ENCODE measurements at places on chromosomes 16 and 17.

- no peak for DNase-seq
Observed at GRCh38 chr16:89344846-89345611, 127.5 kb downstream of the ZNF778 start.

- no peak for DNase-seq
Observed at GRCh38 chr17:603406-604114, 111.1 kb downstream of the VPS53 start.

GRCh38 chr16:69495821-69496220, 69.9 kb upstream of the NFAT5 start:
- no peak for DNase-seq

GRCh38 chr17:10429421-10430045, 7.8 kb upstream of the MYH8 start:
- no peak for DNase-seq

DNA sequence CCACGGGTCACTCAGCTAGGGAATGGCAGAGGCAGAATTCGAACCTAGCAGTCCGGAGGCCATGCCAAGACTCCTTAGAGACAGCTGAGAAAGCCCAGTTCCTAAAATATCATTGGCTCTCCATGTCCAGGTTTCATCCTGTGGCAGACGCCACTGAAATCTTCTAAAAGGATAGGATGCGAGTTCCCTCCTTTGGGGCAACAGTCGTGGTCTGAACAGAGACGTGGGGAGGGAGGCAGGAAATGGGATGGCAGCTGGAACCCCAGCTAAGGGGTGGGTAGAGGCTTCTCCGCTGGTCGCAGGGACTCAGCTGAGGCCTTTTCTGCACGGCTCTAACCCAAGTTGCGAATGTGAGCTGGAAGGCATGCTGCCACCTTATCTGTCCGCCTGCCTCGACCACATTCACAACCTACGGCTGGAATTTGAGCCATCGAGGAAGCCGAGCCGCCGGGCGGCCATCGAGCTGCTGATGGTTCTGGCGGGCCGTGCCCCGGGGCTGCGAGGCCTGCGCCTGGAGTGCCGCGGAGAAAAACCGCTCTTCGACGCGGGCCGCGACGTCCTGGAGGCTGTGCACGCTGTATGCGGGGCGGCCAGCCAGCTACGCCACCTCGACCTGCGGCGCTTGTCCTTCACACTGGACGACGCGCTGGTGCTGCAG, 1.9 kb upstream of the HSF4 start:
- no peak for DNase-seq

DNA sequence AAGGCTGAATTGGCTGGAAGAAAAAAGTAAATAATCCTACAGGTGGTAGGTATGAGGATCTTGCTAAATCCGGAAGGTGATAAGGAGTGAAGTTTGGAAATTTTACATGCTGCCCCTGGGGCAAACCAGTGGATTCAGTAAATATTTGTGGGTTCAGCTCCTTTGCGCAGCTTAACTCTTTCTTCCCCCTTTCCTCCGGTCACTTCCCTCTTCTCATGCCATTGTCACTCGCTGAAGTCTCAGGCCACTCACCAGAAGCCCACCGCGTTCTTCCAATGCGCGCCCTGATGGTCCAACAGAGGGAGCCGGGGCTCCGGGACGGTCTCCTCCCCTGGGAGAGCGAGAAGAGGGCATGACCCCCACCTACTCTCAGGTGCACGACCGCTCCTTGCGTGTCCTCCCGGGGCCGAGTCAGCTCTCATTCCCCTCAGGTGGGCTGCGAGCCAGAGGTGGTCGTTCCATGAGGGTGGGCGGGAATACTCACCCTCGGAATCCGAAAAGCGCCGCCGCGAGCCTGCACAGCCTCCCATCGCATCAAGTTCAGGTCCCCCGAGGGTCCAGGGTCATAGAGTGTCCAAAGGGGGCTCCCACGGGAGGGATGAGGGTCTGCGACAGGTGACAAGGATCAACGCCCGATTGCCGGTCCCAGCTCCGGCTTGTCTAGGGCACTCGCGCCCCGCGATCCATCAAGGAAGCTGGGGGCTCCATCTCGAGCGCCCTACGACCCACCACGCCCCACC, 474 bp downstream of the CLN3 start:
- DNase-seq, result peak; percentile 68

DNA sequence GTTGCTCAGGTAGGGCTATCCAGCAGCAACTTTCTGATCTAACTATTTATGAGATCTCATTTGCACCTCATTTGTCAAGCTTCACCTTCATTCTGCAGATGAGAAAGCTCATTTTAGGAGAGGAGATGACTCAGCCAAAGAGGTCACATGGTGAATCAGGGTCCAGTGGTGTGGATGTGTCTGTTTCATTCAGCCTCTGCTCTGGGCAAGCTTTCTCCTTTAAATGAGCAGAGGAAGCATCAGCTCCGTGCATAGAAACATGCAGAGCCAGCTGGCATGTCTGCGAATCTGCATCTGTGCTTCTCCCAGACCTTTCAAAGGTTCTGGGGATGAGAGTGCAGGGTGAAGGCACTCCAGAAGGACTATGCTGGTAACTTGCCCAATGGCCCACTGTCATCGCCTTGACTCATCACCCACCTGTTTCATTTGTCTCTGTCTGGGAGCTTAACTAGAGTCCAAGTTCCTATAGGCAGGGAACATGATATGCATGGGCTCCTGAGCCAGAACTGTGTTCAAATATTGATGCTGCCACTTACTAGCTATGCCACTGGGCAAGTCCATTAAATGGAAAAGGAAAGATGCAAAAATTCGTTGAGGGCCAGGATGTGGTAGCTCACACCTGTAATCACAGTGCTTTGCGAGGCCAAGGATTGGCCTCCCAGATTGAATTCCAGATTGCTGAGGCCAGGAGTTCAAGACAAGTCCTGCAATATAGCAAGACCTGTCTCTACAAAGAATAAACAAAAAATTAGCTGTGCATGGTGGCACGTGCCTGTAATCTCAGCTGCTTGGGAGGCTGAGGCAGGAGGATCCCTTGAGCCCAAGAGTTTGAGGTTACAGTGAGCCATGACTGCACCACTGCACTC, 67.1 kb upstream of the NLK start:
- no peak for DNase-seq

DNA sequence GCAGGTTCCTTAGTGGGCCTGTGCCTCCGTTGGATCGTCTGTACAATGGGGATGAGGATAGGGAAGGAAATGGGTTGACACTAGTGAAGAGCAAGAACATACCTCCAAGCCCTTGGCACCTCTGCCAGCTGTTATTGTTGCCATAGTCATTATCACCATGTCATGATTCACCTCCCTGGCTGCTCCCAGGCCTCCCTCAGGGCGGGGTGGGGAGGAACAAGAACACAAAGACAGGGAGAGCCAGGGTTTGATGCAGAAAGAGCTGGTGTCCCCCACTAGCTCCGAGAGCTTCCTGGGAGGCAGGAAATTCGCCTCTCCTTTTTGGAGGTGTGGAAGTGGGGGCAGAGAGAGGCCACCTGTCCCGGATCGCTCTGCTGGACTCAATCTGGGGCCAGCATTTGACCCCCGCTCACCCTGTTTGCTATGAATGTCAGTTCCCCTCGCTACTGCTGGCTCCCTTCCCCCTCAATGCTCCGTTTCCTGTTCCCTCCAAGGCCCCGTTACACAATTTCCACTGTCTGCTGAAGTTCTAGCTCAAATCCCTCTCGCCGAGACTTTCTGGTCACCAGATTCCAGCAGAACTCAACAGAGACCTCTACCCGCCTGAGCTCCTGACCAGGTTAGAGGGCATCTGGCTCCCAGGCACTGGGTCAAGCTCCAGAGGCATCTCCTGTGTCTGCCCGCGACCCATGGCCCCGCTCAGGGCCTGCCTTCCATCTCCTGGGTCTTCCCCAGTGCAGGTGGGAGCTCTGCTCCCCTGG, 9.1 kb downstream of the TIMP2 start:
- DNase-seq, result peak; percentile 97

- DNase-seq, result no peak
Observed at GRCh38 chr17:64564098-64564497, 57.3 kb downstream of the CEP95 start.

GRCh38 chr16:11090232-11090631, 145.9 kb downstream of the CLEC16A start:
- no peak for DNase-seq

DNA sequence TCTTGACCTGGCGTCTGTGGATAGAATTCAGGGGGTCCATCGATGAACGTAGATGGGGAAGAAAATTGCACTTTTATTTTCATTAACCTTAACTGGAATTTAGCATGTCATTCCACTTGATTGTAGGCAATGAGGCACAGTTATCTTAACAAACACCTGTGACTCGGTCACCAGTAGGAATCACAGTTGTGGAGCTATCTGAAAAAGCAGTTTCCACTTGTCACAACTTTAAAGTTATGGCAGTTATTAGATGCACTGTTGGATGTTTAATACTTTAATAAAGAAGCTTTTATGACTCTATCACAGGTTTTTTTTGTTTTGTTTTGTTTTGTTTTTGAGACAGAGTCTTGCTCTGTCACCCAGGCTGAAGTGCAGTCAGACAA, 83.7 kb upstream of the LGALS9 start:
- DNase-seq, result no peak

DNA sequence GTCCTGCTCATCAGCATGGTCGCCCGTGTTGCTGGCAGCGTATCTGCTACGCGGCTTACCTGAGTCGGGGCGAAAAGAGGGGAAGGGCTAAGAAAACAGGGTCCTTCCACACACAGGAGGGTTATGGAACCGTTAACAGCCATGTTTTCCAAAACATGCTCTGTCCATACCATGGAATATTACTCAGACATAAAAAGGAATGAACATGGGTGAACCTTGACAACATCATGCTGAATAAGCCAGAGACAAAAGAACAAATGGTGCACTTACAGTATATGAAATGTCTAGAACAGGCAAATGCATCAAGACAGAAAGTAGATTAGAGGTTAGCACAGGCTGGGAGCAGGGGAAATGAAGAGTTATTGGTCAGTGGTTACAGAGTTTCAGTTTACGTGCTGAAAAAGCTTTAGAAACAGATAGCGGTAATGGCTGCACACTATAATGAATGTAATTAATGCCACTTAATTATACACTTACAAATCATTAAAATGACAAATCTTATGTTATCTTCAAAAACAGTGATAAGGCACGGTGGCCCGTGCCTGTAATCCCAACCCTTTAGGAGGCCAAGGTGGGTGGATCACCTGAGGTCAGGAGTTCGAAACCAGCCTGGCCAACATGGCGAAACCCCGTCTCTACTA, 7.8 kb downstream of the NPRL3 start:
- DNase-seq, result no peak

DNA sequence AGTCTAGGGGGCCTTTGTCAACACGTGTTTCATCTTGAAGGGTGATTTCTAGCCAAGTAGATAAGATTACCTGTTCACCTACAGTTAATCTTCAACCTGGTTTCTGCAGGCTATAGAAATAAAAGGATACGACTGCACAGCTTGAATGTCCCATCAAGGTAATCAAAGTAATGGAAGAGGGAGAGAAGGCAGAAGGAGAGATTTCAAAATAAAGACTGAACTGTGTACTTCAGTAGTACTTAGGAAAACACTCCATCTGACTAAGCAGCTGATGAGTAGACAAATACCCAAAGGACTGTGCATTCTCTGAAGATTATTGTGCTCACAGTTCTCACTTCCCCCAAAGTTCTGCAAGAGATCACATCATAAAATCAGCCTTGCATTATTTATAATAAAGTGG, 5.8 kb upstream of the RFFL start:
- DNase-seq, result no peak

DNA sequence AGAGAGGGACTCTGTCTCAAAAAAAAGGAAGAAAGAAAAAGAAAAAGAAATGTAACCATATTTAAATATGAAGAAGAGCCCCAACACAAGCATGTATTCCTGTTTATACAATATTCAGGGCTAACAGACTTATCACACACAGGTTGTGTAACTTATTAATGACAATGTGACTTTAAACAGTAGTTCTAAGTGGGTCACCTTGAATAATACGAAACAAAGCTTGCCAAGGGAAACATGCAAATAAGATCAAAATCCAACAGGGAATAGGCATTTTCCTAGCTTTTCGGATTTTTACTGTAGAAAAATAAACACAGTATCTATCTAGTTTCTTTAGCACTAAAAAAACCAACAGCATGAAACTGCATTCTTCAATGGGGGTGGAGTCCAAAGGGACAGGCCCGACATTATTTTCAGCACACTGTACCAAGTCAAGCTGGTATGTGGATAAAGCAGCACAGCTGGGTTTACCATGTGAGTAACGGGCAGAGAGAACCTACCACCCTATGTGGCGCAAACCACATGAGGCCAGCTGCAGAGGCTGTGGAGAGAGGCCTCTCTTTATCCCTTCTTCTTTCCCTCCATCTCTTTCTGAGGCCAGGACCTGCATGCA, 45.3 kb downstream of the TOM1L2 start:
- DNase-seq, result no peak

- no peak for DNase-seq
Observed at GRCh38 chr17:66992911-66993442, 28.5 kb downstream of the CACNG4 start.

- no peak for DNase-seq
Observed at GRCh38 chr17:77155125-77155524, 14.4 kb downstream of the SEC14L1 start.

- DNase-seq, result no peak
Observed at GRCh38 chr16:3118846-3119245, 6.5 kb downstream of the ZNF205 start.

DNA sequence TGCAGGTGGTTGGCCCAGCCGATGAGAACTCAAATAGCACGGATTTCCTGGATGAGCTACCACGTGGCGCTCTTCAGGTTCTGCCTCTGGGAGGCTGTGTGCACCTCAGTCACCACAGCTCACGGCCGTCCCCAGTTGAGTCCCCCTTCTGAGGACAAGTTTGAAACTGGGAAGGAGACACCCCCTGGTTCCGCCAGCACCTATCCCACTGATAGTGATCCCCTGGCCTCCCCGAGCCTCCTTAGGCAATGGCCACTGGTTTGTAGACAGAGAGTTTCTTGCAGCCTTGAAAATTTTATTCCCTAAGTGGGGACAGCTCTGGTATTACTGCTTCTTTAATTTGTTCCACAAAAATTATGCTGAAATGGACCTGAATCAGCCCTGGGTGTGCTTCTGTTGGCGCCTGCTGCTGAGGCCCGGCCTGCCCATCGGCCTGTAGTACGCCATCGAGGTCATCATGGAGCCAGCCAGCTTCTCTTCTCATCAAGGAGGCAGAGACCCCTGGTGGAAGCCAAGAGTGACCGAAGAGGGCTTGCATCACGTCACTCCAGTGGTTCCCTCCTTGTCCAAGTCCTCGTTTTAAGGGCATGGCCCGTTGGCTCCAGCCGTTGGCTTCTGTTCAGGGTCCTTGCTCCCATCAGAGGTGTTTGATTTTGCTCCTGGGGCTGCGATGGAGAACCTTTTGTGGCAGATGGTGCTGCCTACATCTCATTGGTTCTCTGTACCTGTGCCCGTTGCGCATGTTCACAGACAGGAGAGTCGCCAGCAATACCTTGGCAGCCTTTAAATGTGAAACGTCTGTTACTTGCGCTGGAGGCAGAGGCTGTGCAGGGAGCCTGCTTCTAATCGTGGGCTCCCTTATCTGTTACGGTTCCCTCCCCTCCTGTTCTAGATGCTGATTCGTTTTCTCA, 9.3 kb downstream of the SMCR8 start:
- DNase-seq, result no peak
